Naive thymus-derived CD4-positive, alpha-beta T cell (primary cell): ENCODE measurements at places on chromosomes 2 and 18.
A peak's percentile ranks its signal among the peaks of the same experiment; 100 is the strongest.

DNA sequence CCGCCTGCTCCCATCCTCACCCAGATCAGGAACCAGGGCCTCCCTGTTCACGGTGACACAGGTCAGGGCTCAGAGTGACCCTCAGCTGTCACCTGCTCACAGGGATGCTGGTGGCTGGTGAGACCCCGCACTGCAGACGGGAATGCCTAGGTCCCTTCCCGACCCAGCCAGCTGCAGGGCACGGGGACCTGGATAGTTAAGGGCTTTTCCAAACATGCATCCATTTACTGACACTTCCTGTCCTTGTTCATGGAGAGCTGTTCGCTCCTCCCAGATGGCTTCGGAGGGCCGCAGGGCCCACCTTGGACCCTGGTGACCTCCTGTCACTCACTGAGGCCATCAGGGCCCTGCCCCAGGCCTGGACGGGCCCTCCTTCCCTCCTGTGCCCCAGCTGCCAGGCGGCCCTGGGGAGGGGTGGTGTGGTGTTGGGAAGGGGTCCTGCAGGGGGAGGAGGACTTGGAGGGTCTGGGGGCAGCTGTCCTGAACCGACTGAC is 31.7 kb downstream of the GPC1 start:
- no peak for DNase-seq

DNA sequence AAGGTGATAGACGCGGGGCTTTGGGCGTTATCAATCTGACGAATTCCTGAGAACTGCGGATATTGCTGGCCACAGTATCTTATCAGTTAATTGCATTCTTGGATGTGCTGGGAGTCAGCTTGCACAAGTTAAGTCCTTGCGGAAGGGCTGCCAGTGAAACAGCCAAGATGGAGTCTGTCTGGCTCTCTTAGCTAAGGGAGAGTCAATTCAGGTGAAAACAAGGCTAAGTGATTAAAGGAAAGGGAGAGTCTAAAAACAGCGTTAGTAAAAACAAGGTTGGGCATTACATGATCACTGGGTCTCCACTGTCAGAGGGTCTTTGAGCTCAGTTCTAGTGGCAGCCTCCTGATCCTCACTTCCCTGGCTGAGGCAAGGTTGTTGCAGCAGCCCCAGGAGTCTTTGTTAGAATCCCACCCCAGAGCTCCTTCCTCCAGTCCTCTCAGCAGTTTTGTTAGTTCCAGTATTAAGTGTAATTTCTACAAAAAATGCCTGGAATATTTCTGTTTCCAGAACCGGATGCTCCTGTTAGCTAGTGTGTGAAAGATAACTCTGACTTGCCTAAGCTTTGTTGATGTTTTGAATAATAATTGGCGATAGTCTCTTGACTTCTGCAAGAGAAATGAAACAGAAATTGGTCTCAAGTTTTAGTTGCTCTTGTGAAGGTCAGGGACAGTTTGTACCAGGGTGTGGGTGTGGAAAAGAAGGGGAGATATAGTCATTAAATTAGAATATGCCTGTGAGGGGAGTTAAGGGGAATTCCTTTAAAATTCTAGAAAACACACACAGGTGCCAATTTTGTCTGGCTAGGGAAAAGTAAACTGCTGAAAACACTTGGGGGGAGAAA is 10.6 kb downstream of the CFLAR start:
- no peak for DNase-seq

DNA sequence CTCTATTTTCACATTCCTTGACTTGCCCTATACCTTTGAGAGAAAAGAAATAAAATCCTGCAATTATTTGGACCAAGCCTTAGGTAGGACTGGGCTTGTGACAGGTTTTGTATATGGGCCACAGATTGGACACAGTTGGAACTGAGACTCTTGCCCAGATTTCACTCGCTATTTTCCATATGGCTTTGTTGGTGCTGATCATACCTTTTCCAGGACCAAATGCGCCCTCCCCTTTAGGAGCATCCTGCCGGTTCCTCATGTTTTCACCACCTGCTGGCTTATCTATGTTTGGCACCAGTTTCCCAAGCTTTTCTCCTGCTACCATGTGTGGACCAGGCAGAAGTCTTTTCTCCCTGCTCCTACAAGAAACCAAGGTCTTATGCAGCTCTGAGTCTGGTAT is 494.9 kb downstream of the EPHA4 start:
- DNase-seq, result no peak

DNA sequence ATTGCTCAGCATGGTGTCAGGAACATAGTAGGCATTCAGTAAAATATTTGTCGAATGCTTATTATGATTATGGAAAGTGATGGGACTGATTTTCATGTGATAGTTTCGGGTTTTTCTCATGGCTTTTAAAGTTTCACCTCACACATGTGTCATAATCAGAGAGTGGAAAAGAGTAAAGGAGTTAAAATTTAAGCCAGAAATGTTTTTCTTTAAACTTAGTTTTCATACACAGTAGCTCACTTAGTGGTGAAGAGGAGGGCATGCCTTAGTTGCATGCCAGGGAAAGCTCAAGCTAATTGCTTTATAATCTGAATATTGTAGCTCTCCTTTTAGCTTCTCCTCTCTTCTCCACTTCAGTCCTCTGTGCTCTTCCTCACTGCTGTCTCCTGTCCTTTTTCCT is 38.0 kb downstream of the EHBP1 start:
- no peak for DNase-seq

DNA sequence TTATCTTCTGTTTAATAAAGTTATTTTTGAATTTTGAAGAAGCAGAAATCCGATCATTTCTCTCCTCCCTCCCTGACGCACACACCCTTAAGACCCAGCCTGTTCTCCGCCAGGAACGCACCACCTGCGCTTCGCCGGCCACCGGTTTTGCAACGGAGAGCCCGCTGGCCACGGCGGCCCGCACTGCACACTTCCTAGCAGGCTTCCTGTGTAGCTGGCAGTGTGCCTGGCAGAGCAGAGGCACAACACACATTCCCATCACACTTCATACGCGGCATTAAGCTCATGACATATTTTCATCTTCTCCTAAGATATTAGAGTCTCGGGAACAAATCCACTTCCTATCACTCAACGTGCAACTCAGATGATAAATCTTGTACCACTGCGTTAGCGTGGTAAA is 148.0 kb downstream of the HDAC4 start:
- DNase-seq, result no peak

- DNase-seq, result no peak
These were observed 23.5 kb downstream of the TMEM37 start for GRCh38 chr2:119455066-119455718.

DNA sequence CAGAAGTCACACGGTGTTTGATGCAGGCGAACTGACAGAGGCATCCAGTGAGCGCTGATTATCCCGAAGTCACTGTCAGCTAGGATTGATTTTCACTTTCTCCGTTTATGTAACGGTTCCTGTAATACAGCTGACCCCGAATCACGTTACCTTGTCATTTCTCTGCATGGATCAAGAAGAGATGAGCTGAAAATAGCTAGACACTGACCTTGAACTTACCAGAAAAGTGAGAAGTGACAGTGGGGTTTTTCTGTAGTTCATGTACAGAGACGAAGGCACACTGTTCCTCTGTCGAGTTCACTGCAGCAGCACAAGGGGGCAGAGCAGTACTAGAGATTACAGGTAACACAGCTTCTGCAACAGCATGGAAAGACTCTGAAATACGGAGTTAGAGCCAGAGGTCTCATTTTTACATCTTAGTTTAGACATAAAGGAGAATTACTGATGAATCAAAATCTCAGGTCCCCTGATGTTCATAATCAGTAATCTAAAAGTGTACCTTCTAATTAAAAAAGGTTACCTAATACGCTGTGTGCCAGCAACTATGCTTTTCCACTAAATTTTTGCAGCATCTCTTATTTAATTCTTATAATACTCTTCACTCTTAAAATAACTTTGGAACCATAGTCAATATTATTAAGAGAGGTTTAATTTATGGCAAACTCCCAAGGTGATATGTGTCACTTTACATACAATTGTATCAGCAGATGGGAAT is 33.1 kb downstream of the ARHGAP15 start:
- peak; percentile 76 for DNase-seq

DNA sequence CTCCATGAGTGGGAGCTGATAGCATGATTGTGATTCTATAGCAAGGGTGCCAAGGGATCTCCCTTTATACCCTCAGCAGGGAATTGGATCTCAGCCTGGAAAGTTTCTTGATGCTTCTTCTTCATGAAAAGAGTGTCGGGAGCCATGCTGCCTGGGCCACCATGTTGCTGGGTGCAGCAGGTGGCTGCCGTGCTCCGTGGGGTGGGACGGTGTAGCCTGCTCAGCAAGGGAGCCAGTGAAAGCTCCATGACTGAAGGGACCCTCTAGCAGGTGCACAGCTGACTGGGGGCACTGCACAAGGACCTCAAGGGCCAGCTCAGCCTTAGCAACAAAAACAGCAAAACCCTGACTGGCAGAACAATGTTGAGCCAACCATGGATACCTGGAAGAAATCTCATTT is 368.9 kb upstream of the HS6ST1 start:
- no peak for DNase-seq
